ENCODE measurements at places on chromosomes 5 and 9. TPM values are rescaled to one million over a fixed set of nuclear protein-coding genes. Genes with fewer than 3 reads are reported as not detected.

DNA sequence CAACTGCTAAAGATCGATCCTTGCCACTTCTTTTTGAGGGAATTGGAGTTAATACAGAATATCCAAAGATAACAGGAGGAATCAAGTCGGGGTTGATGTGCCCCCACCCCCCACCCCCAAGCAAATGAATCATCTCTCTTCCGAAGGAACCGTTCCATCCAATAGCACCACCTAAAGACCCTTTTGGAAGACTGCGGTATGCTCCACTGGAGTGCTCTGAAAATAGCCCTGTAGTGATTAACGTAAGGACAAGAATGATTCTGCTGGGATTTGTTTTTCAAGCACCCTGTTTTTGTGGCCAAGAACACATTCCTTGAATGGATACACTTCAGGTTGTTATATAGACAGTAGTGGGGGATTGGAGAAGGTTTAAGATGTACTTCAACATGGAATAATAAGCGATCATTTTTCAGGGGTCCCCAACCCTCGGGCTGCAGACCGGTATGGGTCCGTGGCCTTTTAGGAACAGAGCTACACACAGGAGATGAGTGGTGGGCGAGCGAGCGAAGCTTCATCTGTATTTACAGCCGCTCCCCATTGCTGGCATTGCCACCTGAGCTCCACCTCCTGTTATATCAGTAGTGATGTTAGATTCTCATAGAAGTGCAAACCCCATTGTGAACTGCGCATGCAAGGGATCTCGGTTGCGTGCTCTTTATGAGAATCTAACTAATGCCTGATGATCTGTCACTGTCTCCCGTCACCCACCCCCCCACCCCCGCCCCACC is 44.5 kb upstream of the TMEM252 start:
- DNase-seq, result peak; percentile 19

DNA sequence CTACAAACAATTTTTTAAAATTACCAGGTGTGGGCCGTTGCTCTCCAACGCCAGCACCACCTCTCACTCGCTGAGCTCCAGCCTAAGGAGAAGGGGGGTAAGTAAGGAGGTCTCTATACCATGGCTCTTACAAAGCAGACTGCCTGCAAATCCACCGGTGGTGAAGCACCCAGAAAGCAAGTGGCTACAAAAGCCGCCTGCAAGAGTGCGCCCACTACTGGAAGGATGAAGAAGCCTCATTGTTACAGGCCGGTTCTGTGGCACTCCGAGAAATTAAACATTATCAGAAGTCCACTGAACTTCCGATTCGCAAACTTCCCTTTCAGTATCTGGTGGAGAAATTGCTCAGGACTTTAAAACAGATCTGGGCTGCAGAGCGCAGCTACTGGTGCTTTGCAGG is 46.0 kb downstream of the CDO1 start:
- peak; percentile 34 for DNase-seq

GRCh38 chr5:67281874-67282273 is 85.3 kb upstream of the CD180 start:
- DNase-seq, result no peak

Gene CCL28
- total RNA-seq, result not detected

Gene OR1J2
- not detected for total RNA-seq

Gene SHOC1
- not detected for total RNA-seq

Gene PCDHGA4
- 0.63 TPM for total RNA-seq

Gene NTNG2
- total RNA-seq, result 1.9 TPM
